ENCODE measurements at places on chromosomes 5 and 9.

- DNase-seq = no peak
Measured at GRCh38 chr5:181173027-181173419, 25.6 kb downstream of the OR2V2 start.

DNA sequence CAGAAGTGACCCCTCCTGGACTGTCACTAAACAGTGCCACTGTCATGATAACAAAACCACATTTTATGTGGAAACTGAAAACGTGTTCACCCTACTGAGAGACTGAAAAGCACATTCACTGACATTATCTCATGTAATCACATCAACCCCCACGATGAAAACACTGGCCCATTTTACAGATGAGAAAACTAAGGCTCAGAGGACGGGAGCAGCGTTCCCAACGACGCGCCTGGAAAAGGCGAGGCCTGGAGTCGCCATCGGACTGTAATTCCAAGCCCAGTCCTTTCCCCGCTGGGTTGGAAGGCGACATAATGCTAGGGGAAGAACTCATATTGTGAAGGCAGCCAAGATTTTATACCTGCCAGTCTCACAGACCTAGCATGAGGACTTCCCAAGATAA, 140.0 kb downstream of the ADAMTS2 start:
- no peak for DNase-seq

DNA sequence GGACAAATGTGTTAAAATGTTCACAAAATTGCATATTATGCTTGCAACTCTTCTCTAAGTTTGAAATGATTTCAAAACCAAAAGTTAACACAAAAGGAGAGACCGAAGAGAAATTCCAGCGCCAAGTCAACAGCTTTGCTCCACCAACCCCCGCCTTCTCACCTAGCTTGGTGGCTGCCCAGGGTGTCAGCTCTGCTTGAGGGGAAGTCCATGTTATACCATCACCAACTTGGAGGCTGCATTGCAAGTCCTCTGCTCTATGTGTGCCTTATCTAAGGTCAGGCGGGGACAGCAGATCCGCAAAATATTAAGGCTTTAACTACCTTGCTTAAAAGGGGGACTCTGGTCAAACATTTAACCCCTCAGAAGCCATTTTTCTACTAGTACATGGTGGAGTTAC, 14.6 kb downstream of the CCNJL start:
- no peak for DNase-seq

- DNase-seq = no peak
Measured at GRCh38 chr9:38431116-38431515, 6.9 kb upstream of the IGFBPL1 start.

DNA sequence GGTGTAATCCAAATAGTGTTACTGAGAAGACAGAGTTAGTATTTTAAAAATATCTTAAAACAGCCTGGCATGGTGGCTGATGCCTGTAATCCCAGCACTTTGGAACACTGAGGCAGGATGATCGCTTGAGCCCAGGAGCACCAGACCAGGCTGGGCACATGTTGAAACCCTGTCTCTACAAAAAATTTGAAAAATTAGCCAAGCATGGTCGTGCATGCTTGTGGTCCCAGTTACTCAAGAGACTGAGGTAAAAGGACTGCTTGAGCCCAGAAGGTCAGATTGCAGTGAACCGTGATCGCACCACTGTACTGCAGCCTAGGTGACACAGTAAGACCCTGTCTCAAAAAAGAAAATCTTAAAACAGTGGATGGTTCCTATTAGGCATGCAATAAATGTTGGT, 12.4 kb downstream of the IFNA1 start:
- no peak for DNase-seq

DNA sequence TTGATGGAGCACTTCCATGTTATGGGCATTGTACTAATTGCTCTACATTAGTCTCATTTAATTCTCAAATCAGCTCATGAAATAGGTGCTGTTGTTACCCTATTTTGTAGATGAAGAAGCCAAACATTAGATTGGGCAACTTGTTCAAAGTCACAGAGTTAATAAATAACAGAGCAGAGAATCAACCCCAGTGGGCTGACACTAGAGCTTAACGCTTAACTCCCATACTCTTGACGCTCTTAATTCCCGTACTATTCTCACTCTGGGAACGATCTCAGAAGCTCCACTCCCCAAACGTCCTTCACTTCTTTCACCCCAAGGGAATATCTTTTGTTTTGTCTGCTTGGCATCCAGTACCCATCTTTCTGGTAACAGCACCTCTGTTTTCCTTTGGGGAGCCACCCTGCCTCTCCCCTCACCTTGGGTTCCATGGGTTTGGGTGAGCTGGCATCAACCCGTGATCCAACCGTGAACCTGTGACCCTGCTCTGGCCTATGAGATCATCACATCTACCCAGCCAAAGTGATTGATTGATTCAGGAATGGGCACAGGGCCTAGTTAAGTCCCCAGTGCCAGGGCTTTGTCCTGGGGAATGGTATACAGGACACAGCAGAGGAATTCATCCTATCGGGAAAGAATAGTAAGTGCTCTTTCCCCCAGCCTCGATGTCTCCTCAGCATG, 169.2 kb downstream of the NR3C1 start:
- DNase-seq = no peak

DNA sequence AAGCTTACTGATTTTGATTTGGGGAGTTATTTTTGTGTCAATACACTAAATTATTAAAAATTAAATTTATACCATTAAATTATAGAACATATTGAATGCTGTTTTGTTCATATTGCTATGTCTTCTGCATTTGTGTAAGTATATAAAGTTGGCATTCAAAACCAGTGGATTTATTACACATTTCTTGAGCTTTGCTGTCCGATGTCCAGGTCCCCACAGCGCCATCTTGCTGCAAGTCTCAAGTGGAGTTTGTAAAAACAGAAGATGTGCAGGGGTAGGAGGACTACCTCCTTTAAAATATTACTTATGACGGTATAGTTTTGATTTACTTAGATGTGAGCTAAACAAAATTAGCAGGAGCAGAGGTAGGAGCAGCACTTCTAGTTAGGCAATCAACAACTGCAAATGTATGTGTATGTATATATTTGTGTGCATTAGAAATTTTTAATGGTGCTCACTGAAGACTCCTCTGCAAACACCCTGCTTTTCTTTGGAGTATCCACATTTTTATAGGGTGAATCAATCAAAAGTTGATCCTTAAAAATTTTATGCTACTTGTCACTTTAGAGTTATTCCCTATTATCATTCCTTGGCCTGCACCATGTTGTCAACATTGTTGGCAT, 37.4 kb downstream of the CPEB4 start:
- peak; percentile 66 for DNase-seq

GRCh38 chr9:114880291-114880745, 50.1 kb downstream of the TNFSF8 start:
- DNase-seq = no peak

DNA sequence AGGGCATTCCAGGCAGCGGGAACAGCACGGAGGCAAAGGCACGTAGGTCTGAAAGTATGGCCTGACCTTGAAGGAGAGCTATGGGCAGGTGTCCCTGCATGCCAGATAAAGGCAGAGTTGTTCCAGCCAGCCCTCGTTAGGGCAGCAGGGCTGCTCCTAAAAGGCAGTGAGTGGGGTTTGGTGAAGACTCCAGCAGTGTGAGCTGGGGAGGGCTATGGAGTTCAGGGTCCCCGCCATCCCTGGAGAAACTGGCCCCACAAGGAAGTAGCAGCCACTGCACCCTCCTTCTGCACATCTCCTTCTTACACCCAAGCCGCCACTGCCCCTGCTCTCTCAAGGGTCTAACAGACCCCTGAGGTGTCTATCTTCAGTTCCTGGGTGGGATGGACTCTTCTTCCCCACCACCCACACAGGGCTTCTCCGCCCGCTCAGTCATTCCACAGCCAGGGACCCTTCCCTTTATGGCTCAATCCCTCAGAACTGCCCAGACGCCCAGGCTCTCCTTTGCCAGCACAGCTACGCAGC, 1.4 kb downstream of the AKNA start:
- no peak for DNase-seq

DNA sequence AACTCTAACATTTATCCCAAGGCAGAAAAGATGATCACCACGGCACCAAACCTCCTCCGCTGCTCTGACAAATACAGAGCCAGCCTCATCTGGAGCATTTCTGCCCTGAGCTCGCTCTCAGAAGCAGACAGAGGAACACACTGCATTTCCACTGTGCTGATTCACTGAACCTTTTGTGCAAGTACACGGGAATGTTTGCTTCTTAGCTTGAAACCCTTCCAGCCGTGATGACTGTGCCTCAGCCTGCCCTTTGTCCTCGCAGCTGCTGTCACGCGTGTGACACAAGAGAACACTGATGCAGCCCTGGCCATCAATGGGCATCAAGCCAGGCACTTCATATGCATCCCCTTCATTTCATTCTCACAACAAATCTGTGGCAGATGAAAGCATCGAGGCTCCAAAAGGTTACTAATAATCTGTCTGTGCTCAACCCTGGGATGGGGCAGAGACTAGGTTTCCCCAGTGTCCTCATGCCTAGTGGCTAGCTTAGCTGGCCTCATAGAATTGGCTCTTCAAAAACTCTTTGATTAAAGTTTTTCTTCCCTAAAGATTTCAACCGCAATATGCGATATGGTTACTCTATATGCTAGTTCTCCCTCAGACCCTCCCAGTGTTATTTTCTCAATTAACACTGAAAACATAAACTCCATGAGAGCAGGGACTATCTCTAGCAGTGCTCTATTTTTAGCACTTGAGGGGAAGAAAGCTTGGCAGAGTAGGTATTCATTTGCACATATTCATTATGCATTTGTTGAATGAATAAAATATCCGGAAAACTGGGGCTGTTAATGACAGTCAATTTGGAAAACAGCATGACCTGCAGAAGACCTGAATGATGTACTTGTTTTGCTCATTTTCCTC, 7.3 kb downstream of the CDC14B start:
- DNase-seq = peak; percentile 30

GRCh38 chr5:150674341-150674821, 13.3 kb downstream of the MYOZ3 start:
- DNase-seq = no peak

GRCh38 chr9:13865869-13866268, 448.1 kb downstream of the NFIB start:
- DNase-seq = no peak

GRCh38 chr9:86511614-86512360, 157.6 kb upstream of the TUT7 start:
- DNase-seq = no peak

DNA sequence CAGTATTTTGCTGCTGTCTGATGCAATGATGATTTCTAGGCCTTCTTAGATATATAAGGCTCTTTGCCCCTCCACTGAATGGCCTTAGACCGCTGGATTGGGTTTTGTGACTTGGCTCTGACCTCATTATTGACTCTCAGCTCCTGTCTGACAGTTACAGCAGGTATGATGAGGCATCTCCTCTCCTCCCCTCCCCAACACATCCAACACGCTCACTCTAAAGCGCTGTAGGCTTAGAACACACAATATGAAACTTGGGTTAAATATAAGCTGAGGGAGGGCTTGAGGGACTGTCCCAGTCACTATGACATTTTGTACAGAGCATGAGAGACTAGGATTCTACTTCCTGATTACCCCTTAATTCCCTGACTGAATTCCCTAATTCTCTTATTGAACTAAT, 18.8 kb upstream of the CER1 start:
- DNase-seq = no peak

DNA sequence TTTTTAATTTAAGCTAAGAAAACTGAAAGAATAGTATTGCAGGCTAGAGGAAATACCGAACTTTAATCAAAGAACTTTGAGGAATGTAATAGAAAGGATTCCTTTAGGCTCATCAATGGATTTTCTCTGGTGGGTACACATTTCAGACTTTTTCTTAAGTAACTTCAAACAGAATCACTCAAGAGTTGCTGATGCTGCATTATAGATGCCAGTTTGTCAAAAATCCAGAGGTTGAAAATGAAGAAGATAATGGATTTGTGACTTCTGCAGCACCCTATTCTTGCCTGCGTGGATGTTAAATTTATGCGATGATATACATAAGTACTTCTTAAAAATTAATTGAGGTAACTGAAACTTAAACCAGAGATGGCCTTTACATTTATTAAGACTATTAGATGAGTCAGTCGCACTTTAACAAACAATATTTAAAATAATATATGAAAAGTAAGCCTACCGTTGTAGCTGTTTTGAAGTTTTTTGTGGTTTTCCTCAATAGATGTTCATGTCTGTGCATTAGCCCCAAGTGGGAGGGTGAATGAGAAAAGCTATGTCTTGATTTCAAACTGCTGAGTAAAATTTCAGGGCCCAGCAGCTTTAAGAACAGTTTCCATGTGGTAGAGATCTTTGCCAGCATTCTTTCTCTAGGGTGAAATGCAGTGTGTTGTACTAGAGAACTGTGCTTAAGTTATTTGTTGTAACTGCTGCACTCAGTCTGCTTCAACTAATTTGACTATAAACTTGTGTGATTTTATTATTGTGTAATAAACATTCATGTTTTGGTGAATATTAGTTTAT, at the start of gene OGN:
Gene OGN, minus strand, starts transcription at position 537 of the 795 bp plus-strand sequence. CDS start 1,171 bp downstream, outside the sequence.
- DNase-seq = no peak

DNA sequence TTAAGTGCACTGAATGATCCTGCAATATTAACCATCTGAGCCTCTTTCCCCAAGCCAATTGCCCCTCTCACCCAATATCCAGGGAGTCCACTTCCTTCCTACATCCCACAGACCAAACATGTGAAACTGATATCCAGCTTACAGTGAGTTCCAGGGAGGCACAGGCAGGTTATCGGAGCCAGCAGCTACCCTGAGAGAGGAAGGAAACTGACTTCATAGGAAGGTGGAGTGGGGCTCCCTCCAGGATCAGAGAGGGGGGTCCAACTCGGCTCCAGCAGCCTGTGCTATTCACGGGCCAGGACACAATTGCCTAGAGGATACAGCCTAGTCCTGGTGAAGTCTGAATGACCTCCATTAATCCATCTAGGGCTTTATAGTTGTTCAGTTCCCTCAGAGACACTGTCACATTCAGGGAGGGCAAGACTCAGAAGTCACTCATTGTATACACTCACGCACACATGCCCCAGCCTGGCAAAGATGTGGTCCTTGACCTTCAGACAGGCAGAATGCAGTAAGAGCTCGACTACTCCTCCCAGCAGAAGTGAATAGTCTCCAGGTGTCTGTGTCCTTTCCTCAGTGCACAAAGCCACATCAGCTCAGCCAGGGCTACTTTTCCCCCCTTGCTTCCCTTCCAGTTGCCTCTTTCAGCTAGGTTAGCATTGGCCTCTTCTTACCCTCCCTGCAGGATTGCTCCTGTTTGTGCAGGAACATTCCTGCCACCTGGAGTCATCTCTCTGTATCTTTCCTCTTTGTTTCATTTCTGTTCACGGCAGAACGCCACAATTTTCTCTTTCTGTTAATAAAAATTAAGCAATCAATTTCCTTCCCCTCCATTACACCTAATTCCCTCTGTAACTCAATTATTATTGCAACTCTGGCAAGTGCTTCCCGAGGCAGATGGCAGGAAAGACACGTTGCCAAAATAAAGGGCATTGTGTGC, 501.7 kb downstream of the ARHGEF28 start:
- no peak for DNase-seq
